ENCODE measurements at places on chromosomes 1 and 21.

- no peak for DNase-seq
Observed at GRCh38 chr1:39835935-39836594, 47.2 kb downstream of the TRIT1 start.

GRCh38 chr1:204288021-204288588 lies 71.6 kb downstream of the PLEKHA6 start:
- no peak for DNase-seq

- no peak for DNase-seq
Observed at GRCh38 chr1:201764166-201764565, 64.8 kb upstream of the IPO9 start.

DNA sequence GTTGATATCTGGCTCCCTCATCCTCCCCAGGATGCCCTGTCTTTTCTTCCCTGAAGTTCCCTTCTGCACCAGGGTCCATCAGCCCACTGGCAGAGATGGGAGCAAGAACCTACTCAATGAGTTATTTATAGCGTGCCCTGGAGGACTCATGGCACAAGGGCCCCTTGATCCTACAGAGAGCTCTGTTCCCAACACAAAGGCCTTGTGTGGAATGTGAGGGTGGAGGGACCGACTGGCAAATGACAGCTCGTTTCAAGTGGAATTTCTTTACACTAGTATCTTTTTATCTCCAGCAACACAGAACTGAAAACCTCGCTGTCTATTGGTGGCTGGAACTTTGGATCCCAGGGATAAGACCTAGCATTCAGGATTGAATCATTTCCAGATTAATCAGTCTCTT lies 22.4 kb downstream of the CHI3L2 start:
- DNase-seq = no peak

All from CD8-positive, alpha-beta memory T cell (primary cell).